ENCODE measurements at places on chromosomes 1 and 21.

DNA sequence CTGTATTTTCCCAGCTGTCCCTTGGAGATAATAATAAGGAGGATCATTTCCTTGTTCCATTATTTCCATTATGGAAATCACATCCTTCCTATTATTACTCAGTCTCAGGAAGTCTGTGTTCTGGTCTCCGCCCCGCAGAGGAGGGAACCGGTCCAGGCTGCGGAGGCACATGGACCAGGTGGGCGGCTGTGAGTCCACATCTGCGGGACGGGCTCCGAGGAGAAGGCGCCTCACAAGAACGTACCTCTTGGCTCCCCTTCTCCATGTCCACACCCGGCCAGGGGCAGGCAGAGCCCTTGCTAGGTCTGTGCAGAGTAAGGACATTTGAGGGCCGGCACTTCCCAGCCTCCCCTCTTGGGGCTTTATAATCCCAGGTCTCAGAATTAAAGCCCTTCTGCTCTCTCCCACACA lies 14.6 kb downstream of the RAB7B start:
- no peak for DNase-seq

GRCh38 chr1:119368554-119368953 lies at the start of gene HAO2:
Gene HAO2 (plus strand): TSS chr1:119368785. CDS start chr1:119381086, 12,301 bp downstream.
- DNase-seq, result no peak

GRCh38 chr1:15803380-15803779 lies 4.1 kb downstream of the UQCRHL start:
- no peak for DNase-seq

GRCh38 chr1:45908611-45909140 lies 105.3 kb downstream of the MAST2 start:
- no peak for DNase-seq

- no peak for DNase-seq
Observed at GRCh38 chr1:195236991-195237889, 1371.0 kb downstream of the KCNT2 start.

DNA sequence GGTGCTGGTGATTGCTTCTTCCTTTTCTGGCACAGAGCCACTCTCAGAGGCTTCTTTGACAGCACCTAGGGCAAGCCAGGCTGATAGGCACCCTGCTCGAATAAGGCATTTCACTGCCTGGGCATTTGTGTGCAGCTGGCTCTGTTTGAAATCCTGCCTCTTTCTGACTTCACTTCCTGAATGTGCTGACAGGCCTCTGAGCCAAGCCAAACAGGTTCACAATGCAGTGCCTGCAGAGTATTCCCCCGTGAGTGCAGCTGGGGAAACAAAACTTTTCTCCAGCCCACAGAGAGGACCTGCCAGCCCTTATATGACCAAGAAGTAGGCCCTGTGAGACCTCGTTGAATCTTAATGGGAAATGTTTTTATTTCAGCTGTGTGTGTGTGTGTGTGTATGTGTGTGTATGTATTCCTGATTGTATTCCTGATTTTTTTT lies 10.4 kb downstream of the JUN start:
- DNase-seq, result no peak

DNA sequence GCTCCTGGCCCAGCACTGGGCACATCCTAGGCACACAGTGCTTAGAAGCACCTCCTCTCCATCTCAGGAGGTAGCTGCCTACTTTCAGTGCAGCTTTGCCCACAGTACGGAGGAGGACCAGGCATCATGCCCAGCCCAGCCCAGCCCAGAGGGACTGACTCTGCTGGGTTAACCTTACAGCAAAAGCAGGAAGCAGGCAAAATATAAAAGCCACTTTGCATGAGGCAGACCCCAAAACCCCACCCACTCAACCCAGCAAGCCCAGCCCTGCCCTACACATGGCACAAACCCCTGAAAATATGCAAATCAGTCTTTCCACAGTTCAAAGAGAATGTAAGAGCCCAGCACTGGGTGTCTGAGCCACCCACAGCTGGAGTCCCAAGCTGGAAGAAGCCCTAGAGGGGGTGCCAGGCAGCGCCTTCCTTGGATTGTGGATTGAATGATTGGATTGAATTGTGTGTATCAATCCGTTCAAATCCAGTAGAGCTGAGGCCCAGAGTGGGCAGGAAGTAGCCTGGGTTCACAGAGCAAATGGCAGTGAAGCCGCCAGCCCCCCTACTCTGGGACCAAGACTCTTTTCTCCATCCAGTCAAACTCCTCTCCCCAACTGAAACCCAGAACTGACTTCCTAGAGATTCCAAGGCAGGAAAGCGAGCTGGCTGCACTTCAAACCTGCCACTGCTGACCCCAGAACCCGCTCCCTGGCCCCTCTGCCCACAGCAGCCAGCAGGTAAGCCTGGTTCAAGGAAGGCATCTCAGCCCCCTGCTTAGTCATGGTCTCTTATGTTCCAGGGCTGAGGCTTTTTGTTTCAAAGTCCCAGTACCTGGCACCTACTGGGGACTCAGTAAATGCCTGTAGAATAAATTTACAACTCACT lies 117.7 kb downstream of the LACTBL1 start:
- no peak for DNase-seq

DNA sequence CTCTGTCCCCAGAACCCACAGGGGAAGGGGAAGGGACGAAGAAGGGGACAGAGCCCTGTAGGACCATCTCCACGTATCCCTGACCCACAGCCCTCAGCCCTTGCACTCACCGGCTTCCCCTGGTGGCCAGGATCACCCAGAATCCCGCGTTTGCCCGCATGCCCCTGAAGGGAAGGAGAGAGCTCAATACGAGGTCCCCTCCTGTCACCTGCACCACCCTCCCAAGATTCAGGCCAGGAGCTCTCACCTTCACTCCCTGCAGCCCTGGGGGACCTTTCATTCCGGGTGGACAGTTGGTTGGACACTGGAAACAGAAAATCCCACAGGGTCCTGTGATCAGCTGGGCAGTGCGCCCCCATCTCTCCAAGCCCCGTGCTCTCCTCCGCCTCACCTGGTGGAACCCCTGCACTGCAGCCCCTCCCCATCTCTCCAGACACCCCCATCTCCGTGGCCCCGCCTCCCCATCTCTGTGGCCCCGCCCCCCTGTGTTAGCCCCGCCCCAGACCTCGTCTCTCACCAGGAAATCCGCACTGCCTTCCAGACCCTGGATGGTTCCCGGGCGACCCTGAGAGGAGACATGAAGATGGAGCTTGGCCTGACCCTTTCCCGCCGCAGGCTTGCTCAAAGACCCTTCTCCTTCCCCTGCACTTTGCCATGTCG lies 6.0 kb downstream of the COL9A2 start:
- no peak for DNase-seq

- DNase-seq, result no peak
Observed at GRCh38 chr1:92804721-92805201, 19.9 kb upstream of the EVI5 start.

- no peak for DNase-seq
Observed at GRCh38 chr1:94729267-94729666, 90.9 kb upstream of the SLC44A3 start.

DNA sequence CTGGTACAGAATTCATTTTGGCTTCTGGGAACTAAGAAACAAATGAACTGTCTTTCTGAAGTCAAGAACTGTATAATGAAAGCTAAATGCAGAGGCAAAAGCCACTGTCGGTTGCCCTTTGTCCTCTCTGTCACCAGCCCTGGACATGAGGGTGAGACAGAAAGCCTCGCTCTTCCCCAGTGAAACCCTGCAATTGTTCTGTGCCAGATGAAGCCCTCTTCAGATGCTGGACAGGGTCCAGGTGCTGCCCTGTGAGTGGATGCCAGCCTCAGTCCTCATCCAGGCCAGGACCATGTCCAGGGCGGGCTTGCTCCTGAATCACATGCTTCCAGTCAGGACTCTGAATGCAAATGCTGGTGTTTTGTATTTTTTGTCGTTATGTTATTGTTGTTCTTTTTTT lies 138.7 kb downstream of the RUNX1 start:
- no peak for DNase-seq

- DNase-seq, result no peak
Observed at GRCh38 chr1:153404768-153405167, 11.6 kb upstream of the S100A7A start.

GRCh38 chr1:1687846-1688245 lies 4.7 kb downstream of the SLC35E2B start:
- no peak for DNase-seq

DNA sequence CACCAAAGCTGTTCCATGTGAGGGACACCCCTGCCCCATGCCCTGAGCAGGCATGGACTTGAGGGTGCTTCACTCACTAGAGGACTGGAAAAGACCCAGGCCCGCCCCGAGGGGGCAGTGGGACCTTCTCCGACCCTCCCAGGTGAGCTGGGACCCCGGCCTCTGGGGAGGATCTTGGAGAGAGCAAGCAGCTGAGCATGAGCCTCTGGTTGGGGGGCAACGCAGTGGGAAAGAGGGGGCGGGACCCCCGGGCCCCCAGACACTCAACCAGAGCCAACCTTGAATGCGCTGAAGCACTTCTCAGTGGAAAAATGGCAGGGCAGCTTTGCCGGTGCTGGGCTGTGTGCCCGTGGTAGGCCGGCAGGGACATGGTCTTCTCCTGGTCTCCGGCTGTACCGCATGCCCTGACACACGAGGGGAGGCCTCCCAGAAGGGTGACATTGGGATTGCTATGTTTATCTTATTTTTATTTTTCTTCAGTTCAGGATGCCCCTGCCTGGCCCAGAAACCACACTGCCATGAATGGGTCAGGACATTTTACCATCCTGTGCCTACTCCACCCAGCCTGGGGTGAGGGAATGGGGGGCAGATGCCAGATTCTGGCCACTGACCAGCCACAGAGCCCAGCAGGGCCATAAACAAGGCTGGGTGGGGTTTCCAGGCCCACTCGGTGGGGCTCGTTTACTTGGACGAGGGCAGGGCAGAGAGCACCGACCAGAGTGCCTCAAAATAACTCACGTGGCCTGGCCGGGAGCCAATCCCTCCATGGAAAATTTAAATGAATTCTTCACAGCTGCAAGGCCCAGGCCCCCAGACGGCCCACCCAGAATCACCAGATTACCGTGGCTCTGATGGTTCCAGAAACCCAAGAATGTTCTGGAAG lies 17.2 kb upstream of the LAPTM5 start:
- no peak for DNase-seq

GRCh38 chr1:24349891-24350290 lies 30.7 kb downstream of the GRHL3 start:
- no peak for DNase-seq

DNA sequence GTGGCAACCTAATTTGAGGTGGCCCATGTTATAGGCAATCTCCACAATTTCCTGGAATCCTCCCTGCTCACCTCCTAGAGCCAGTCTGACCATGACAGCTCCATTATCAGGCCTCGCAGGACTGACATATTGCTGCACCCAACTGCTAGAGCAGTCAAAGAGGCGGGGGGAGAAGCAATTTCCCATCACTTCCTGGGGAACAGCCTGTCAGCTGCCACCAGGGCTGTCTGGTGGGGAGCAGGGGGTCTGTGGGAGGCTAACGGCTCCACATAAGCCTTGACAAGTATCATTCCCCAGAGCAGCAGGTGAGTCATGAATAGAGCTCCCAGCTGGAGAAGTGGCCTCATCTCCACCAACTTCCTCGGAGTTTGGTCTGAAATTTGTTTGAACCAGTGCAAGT lies 322.9 kb downstream of the MATN1 start:
- DNase-seq, result no peak

- no peak for DNase-seq
Observed at GRCh38 chr21:42684109-42684916, 30.9 kb downstream of the PDE9A start.

GRCh38 chr1:84143796-84144565 lies at the start of gene PRKACB:
Gene PRKACB (plus strand): TSS chr1:84144271. CDS start chr1:84144362, 91 bp downstream.
- no peak for DNase-seq

DNA sequence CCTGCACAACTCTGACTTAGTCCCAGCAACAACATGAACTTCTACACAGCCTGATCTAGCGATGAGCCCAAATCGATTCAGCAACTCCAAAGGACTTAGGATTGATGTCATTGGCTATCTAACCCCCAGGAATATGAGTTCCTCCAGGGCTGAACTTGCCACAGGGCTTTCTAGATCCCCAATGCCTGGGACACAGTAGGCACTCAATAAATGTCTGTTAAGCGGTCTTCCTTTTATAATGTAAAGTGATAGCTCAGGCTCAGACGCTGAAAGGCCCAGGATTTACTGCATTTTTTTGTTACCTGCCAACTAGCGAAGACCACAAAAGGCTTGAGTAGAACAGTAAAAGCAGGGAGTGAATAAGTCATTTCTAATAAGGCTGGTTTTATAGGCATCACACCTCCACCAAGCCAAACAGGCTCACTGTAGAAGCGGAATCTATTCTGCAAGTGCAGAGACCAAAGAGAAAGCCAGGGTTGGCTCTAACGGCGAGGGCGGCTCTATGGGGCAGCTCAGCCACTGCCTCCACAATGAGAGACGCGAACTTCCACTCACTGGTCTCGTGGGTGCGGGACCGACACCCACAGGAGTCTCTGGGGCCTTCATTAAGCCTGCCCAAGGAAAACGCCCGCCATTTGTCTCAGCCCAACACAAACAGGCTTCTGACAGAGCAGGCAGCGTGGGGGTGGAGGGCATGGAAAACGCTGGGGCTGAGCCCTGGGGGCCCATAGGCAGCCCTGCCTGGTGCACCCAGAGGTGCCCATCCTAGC lies 52.0 kb downstream of the HLCS start:
- DNase-seq, result no peak

GRCh38 chr1:247343801-247344200 lies 12.1 kb upstream of the ZNF496 start:
- DNase-seq, result no peak

DNA sequence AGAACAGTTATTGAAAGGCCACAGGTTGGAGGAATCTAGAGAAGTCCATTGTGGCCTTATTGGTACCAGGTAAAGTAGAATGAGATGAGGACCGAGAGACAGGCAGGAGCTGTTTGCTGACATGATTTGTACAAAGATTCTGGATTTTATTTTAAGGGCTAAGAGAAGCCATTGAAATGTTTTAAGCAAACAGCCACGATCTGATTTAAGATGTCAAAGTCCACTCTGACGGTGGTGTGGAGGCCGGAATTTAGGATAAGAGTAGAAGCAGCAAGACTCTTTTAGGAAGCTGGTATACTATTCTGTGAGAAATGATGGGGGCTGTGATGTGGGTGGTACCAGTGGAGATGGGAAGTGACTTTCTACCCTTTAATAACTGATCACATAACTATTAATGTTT lies 418.5 kb downstream of the DPYD start:
- no peak for DNase-seq

GRCh38 chr1:42932442-42932941 lies 26.2 kb downstream of the SLC2A1 start:
- no peak for DNase-seq

DNA sequence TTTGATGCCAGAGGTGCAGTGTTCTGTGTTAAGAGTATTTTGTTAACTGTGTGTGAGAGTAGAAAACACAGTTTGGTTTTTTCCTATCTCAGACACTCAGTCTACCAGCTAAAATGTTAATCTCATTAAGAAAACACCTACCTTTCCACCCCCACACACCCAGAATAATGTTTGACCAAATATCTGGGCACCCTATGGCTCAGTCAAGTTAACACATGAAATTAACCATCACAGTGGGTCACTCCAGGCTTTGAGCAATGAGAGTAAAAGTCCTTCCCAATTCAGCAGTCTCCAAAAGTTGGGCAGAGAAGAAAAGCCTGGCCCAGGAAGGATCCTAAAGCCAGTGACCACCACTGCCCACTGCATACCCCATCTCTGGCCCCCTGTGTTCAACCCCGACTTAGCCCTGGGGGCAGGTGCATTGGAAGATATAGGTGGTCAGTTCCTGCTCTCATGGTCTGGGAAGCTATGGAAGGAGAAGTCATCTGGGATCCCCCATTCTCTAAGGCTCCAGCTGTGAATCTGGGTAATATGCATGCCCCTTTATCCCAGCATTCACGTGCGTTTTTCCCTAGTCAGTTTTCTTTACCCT lies 50.2 kb upstream of the CSF3R start:
- DNase-seq, result no peak

Measured in activated gamma-delta T cell (primary cell).